ENCODE measurements at places on chromosomes 16 and 17. TPM values are rescaled to one million over a fixed set of nuclear protein-coding genes. Genes with fewer than 3 reads are reported as not detected.

Gene CA5A
- not detected for total RNA-seq

Gene NPIPA5
- total RNA-seq, result 9.1 TPM

Gene KIF18B
- 62.2 TPM for total RNA-seq

Gene MT1M
- total RNA-seq, result 4.7 TPM

Gene PITPNM3
- total RNA-seq, result 2.1 TPM

Gene TMEM106A
- 3.8 TPM for total RNA-seq

Gene KRTAP9-2
- total RNA-seq, result not detected

Gene FBXO39
- total RNA-seq, result not detected

Gene HOXB7
- total RNA-seq, result 0.14 TPM

Gene ITGB4
- 10.6 TPM for total RNA-seq

DNA sequence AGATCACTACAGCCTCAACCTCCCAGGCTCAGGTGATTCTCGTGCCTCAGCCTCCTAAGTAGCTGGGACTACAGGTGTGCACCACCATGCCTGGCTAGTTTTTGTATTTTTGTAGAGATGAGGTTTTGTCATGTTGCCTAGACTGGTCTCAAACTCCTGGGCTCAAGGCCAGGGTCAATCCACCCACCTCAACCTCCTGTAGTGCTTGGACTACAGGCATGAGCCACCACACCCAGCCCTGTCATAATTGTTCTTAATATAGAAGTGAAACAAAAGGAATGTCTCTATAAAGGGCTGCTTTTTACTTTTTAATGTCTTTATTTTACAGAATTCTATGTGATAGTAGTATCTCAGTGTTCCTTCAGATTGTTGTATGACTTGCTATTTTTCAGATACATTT lies 345.2 kb upstream of the TBX2 start:
- no peak for DNase-seq

DNA sequence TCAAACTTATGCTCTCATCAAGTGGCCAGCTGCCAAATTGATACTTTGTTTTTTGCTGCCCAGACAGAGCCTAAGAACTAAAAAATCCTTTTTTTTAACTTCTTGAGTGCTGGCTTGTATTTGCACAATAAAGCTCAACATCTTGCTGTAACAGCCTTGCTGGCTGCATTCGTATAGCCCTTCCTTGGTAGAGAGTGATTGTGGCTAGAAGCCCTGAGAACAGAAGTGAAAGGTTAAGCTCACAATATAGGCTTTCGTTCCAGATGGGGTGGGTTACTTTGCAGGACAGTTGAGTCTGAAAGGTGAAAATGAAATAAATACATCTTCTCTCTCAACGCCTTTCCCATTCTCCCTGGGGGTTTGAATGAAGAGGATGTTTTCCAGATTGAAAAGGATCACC lies 278.8 kb downstream of the HS3ST3B1 start:
- no peak for DNase-seq

- no peak for DNase-seq
These were observed 170.7 kb downstream of the CYB561 start for GRCh38 chr17:63275318-63275970.

DNA sequence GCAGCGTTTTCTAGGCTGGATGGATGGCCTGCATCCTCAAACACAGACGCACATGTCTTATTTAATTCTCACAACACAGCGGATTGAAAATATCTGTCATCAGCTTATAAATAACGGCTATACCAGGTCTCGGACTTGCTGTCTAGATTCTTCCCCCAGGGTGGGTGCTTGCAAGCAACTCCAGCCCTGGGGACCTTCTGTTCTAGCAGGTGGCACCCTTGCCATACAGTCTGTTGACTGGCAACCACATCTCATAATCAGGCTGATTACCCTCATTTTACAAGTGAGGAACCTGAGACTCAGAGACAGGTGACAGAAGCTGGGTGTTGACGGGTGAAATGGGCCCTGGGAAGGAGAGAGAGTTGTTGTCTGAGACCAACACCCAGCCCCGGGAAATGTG lies 16.2 kb upstream of the SEZ6 start:
- no peak for DNase-seq

GRCh38 chr16:83418565-83418964 lies 389.2 kb upstream of the HSBP1 start:
- no peak for DNase-seq

GRCh38 chr16:73071131-73071940 lies 23.4 kb upstream of the ZFHX3 start:
- DNase-seq, result peak; percentile 71

DNA sequence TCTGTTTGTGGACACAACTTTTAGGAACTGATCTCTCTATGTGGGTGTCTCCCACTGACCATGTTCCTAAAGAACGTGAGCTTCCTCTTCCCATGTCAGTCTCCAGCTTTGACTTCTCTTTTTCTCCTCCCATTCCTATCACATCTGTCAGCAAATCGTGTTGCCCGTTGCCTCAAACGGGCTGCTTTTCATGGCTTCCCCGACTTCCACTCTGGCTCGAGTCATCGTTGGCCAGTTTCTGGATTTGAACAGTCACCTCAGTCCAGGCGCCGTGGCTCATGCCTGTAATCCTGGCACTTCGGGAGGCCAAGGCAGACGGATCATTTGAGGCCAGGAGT lies 5.4 kb downstream of the ABCC1 start:
- no peak for DNase-seq

DNA sequence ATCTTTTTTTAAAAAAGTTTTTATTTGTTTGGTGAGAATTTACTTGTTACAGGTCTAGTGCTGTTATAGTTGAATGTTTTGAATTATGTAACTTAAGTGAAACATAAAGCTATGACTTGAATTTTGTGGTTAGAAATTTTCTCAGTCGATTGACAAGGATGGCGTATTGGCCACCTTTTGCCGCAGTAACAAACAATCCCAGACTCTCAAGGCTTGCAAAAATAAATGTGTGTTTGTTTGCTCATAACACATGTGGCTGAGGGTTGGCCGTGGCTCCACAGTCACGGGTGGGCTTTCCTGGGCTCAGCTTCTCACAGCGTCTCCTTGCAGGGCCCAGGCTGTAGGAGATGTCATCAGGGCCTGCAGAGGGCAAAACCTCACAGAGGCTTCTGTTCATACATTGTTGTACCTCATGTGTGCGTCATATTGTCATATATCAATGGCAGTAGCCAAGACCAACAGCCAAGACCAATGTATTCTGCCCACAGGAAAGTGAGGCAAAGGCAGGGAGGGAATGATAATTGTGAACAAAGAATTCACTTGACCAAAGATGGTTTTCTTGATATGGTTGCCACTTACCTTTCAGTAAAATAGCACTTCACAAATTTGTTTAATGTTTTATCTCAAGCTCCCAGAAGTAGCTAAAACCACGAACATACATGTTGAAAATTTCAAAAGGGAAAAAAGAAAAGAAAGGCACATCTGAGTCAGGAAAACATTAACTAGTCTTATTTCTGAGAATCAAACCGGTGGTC lies 93.5 kb downstream of the WWOX start:
- no peak for DNase-seq

GRCh38 chr17:44191369-44191768 lies 4.6 kb downstream of the TMUB2 start:
- DNase-seq, result no peak

- DNase-seq, result no peak
These were observed 133.3 kb downstream of the ABCC12 start for GRCh38 chr16:48022496-48022895.

DNA sequence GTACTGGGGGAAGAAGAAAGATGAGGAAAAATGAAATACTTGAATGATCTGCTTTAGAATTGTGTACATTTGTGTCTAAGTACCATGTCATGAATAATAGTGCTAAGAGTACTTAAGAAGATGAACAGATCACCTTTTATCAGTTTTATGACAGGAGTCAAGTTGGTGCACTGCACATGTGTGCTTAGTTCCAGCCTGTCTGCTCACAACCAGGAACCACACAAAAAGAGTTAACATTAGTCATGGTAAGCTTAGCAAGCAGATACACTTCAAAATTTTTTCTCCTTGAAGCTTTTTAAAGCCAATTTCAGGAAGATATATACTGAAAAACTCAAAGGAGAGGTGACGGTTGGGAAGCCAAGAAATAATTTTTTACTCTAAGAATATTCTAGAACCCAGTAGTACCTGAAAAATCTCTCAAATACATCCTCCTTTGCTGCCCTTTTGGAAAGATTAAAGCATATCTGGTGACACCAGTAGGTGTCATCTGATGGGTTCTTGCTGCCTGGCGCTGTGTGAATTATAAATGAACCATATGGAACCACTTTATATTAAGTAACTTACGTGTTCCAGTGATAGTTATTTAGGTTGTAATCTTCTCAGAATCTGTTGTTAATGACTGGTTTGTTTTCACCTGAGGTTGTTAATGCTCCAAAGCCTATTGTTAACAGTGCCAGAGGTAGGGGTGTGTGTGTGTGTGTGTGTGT lies 93.4 kb downstream of the MSI2 start:
- DNase-seq, result no peak

- DNase-seq, result no peak
These were observed 14.6 kb upstream of the TMEM92 start for GRCh38 chr17:50259477-50260324.

- no peak for DNase-seq
These were observed 111.4 kb downstream of the PRKCA start for GRCh38 chr17:66413559-66414520.
